ENCODE measurements at places on chromosomes 3 and 15.

DNA sequence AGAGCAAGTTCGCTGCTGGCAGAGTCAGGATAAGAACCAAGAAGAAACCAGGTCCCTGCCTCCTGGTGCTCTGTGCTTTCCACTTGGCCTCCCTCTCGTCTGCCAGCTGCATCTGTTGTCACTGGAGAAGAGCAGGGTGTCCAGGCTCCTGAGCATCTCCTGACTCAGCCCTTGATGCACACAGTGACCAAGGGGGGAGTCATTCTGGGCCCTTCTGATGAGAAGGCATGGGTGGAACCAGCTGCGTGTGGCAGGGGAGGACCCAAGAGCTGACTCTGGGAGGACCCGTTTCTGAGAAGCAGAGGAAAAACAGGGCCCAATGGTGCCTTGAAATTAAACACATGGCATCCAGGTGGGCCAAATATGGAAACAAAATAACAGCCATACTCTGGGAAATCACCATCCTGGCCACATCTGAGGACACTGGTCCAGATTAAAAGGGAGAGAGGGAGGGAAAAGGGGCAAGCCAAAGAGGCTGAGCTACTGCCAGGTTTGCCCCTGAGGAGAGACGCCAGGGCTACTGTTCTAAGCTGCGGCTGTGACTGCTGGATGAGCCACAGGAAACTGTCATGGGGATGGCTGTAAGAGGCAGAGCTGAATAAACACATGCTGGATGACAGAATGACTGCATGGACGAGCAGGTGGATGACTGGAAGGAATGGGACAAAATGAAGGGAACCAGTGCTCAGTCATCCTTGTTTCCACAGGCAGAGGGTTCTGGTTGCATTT lies 58.1 kb upstream of the CA12 start:
- no peak for DNase-seq

DNA sequence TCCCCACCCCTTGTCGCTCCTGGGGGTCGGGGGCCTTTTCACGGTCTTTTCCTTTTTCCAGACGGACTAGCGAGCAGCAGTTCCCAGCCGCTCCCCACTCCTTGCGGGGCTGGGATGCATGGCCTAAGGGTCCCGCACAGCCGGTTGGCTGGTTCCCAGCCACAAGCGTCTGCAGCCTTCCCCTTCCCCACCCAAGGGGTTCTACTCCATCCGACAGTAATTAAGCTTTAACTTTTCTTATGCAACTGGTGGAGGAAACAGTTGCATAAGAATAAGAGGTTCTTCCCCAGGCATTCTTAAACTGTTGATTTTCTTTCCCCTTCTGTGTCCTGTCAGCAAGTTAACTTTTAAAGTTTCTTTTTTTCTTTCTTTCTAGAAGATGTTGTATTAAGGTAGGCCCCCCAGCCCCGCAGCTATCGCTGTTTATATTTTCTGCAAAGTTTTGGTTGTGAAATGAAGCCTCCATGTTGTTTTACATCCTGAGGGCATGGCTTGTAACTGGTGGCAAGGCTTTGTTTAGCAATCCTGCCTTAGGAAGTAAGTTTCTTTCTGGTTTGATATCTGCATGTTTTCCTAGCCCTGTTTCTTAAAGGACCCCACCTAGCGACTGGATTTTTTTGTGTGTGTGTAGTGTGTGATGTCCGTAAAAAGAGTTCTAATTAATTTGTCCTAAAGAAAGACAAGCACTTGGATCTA lies 207.5 kb downstream of the ZNF385D start:
- DNase-seq: no peak

- DNase-seq: no peak
Observed at GRCh38 chr15:96322536-96323318, 7.8 kb upstream of the NR2F2 start.

DNA sequence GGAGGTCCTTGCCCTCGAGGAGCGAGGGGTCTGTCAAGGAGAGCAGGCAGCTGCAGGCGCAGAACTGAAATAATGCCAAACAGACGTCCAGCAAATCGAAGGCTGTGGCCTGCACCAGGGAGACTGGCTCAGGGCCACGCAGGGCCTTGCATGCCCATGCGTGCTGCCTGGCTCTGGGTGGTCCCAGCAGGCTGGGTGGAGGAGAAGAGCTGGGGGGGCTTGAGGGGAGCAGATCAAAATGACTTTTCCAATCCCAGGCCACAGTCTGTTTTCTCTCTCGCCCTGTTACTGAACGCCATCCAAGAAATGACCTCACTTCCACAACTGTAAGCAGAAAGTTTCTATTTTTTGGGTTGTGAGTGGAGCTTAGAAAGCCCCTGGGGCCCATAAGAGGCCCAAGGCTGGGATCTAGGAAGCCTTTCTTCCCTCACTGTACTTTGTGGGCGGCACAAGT lies 96.9 kb upstream of the RPL32 start:
- no peak for DNase-seq

DNA sequence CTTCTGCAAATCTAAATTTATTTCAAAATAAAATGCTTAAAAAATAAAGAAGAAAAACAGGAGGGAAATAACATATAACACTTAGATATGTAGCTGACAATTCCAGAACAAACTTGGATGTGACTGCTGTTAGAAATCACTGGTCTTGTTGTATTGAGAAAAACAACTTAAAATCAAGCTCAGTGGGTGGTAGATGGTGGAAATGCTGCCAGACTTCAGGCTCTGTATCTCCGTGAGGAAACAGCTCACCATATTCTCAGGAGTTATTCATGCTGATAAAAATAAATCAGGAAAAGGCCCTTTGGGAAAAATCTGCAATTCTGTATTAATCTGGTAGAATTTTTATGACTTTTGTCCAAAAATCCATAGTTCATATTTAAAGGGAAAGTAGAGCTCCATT lies 477.6 kb downstream of the RAP2B start:
- no peak for DNase-seq

- no peak for DNase-seq
Observed at GRCh38 chr3:93867425-93867824, 106.3 kb downstream of the PROS1 start.

Measured in stimulated activated CD4-positive, alpha-beta T cell treated with anti-CD3 and anti-CD28 coated beads, Interleukin-1b, Interleukin-23, amount 100 ng/mL, for 1 hour (primary cell).